Effector CD8-positive, alpha-beta T cell (primary cell): ENCODE measurements at places on chromosomes 4 and X.

- no peak for DNase-seq
Measured at GRCh38 chr4:176358083-176358469, 38.3 kb downstream of the SPCS3 start.

GRCh38 chrX:139889760-139890159, 43.1 kb downstream of the ATP11C start:
- no peak for DNase-seq

DNA sequence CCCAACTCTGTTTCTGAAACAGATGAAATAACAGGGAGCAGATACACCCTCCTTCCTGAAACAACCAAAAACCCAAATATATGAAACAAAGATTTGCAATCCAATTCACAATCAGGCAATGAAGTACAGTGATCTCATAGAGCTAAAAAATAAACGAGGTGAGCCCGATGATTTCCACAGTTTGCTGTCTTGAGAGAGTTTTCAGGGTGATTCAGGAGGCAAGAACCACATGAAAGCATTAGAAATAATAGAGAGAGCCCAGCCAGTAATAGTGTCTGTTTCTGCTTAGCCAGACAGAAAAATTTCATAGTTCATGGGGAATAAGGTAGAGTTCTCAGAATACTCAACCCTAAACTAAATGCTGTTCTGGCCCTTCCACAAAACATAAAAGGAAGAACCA, 296.2 kb downstream of the PDHA2 start:
- DNase-seq = no peak

- no peak for DNase-seq
Measured at GRCh38 chr4:166827167-166827566, 407.1 kb downstream of the SPOCK3 start.

- no peak for DNase-seq
Measured at GRCh38 chrX:13101441-13102139, 57.2 kb upstream of the FAM9C start.
